Forelimb muscle (tissue), 1 donor: ENCODE measurements at places on chromosomes 3 and 15. TPM values are rescaled to one million over a fixed set of nuclear protein-coding genes. Genes with fewer than 3 reads are reported as not detected.

The CCDC9B gene
- 17.0 TPM for polyA plus RNA-seq

The FAM81A gene
- 1.4 TPM for polyA plus RNA-seq

The DNASE1L3 gene
- 0.86 TPM for polyA plus RNA-seq

The ACAP2 gene
- 17.8 TPM for polyA plus RNA-seq

The SLC51A gene
- 9.9 TPM for polyA plus RNA-seq

The SOX2 gene
- 0.10 TPM for polyA plus RNA-seq

The XCR1 gene
- polyA plus RNA-seq: 0.27 TPM

The RFTN1 gene
- polyA plus RNA-seq: 12.1 TPM

The THPO gene
- polyA plus RNA-seq: 1.8 TPM

The LRRC31 gene
- not detected for polyA plus RNA-seq

The RBP2 gene
- polyA plus RNA-seq: 0.32 TPM

The P2RY1 gene
- 4.8 TPM for polyA plus RNA-seq

The ZMAT3 gene
- polyA plus RNA-seq: 5.7 TPM
